ENCODE measurements at places on chromosomes 11 and 22.

- DNase-seq = peak; percentile 66
Measured at GRCh38 chr11:18650859-18651557, 16.9 kb upstream of the SPTY2D1 start.

- DNase-seq = no peak
Measured at GRCh38 chr22:48247829-48248228, 1485.4 kb downstream of the TBC1D22A start.

DNA sequence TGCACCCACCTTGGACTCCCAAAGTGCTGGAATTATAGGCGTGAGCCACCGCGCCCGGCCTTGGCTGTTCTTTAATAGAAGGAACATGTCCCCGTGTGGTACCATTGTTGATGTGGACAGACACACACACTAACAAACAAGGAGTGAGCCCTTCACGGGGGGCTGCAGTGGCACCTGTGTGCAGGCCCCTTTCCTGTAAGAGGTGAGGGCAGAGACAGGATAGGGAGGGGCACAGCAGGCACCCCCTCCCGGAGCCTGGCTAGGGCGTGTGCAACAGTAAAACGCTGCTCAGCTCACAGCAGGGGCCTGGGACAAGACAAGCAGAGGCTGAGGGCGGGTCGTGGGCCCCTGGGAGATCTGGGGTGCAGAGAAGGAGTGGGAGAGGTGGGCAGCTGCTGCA, 37.8 kb downstream of the GRIK4 start:
- DNase-seq = no peak

GRCh38 chr11:102317768-102318103, 452 bp downstream of the BIRC3 start:
- no peak for DNase-seq

GRCh38 chr22:47835726-47836125, 1073.3 kb downstream of the TBC1D22A start:
- no peak for DNase-seq

DNA sequence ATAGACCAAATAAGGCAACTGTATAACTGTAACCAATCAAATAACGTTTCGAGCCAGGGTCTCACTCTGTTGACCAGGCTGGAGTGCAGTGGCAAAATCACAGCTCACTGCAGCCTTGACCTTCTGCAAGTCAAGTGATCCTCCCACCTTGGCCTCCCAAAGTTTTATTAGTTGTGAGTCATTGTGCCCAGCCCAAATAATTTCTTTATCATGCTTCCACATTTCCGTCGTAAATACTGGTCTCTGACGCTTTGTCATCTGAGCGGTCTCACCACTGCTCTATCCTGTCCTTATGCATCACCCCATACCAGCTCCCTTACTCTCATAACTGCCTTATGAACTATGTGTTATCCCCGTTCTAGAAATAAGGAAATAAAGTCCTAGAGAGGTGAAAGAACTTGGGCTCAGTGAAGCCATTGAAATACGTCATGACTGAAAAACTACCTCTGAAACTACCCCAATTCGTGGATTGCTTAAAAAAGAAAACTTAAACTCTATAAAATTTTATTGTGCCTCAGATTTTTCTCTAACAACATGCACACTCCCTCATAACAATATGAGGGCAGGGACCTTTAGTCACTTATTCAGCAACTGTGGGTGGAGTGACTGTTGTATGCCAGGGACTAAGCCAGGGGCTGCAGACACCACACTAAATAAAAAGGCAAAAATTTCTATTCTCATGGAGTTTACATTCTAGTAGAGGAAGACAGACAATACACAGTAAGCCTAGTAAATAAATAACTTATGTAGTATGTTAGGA, 15.8 kb upstream of the RTN4RL2 start:
- DNase-seq = no peak

DNA sequence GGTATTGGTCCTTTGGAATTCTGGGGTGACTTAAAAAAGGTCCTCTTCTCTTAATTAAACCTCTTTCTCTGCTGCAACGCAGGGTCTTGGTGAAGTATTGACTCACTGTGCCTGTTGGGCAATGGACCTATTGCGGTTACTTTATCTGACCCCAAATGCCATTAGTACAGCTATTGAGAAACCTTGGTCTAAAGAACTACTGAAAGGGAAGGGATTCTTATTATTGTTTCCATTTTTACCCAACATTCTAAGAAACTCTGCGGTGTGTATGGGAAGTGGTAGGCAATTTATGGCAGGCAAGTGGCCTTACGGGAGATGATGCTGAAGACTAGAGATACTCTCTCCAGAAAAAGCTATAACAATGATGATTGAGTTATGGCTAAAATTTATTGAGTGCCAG, 12.5 kb downstream of the SLC6A5 start:
- DNase-seq = no peak

DNA sequence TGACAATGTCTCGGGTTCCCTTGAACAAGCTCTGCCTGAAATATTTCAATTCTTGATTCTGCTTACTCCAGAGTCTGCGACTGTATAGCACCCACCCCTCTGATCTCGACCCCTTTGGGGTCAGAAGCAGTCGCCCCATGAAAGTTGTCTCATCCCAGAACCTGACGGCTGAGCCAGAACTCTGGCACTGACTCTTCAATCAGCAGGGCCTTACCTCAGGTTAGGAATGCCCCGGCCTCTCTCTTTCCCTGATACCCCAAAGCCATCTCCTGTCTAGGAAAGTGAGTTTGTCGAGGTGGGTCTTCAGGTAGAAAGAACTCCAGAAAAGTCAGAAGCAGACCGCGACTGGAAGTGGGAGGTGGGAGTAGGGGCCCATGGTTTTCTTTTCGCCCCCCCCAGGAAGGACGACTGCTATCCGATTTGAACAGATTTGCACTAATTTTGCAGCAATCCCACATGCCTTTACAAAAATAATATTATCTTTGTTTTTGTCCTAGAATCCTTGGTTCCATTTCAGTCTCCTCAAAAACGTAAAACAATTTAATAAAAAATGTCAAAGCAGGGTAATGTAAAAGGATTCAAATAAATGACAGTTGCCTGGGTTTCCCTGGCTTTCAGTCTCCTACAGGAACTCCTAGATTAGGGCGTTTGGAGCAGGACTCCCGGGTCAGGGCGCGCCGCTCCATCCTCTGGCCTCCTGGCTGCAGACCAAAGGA, 898 bp upstream of the ROBO3 start:
- DNase-seq = no peak

- DNase-seq = no peak
Measured at GRCh38 chr11:110858547-110858921, 146.3 kb upstream of the ARHGAP20 start.

DNA sequence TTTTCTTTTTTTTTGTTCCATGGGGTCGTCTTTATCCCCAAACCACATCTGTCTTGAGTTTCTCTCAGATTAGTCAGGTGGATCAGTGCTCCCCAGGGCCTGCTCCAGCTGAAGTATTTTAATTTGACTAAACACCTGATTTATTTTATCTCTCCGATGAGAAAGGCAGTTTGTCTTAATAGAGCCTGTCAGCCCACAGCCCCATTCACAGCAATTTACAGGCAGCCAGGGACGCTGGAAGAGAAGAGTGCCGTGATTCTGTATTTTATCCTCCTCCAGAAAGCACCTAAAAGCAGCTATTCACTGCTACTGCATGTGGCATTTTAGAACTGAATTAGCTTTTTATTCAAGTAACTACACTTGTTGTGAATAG, 164.5 kb downstream of the SOX6 start:
- no peak for DNase-seq

GRCh38 chr22:21590809-21591641, 23.5 kb downstream of the UBE2L3 start:
- no peak for DNase-seq

GRCh38 chr22:22619765-22620414, 24.5 kb upstream of the GGTLC2 start:
- no peak for DNase-seq
